ENCODE measurements at places on chromosomes 1 and 21.

DNA sequence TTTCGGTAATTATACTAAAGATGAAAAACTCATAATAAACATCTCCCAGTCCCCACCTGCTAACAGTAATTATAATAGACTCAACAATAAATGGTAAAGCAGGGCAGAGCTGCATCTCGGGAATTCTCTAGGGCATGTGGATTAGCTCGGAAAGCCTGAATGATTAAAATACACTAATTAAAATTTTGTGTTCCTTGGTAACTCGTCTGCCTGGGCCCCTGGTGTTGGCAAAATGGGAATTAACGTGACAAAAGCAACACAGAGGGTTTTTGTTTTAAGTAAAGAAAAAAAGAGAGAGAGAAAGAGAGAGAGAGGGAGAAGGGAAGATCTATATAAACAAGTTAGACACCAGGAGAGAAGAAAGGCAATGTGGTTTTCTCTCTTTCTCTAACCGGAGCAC is 62.1 kb downstream of the CASZ1 start:
- no peak for DNase-seq

DNA sequence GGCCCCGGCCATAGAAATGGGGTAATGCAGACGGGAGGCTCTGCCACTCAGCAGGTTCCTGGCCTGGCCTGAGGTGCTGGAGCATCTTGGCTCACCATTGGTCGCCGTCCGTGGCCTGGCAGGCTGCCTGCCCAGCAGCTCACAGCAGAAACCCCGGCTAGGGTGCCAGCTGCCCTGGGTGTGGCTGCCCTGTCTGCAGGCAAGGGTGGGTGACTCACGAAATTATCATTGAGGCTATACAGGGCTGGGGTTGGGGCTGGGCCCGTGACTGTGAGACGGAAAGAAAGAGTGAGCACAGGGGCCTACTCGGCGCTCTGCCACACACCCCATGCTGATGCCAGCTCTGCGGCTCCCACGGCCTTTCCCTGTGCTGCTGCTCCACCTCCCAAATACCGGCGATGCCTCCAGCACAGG is 8.0 kb upstream of the PKP1 start:
- peak; percentile 97 for DNase-seq

DNA sequence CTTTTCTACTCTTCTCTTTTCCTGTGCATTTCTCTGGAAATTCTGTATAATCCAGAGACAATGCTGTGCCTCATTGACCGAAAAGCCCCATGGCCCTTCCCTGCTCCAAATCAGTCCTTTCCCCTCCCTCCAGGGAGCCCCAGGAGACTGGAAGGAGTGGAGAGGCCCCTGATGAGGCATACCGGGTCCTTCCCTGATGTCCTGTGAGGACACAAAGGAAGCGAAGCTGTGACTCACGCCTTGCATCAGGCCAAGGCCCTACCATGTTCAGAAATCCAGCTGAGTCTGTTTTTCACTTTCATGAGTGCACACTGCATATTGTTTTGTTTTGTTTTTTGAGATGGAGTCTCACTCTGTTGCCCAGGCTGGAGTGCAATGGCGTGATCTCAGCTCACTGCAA is 38.7 kb upstream of the BECN2 start:
- DNase-seq, result peak; percentile 34

GRCh38 chr1:115647507-115647906 is 5.7 kb downstream of the VANGL1 start:
- no peak for DNase-seq

GRCh38 chr1:98741164-98741563 is 79.6 kb downstream of the SNX7 start:
- DNase-seq, result no peak

DNA sequence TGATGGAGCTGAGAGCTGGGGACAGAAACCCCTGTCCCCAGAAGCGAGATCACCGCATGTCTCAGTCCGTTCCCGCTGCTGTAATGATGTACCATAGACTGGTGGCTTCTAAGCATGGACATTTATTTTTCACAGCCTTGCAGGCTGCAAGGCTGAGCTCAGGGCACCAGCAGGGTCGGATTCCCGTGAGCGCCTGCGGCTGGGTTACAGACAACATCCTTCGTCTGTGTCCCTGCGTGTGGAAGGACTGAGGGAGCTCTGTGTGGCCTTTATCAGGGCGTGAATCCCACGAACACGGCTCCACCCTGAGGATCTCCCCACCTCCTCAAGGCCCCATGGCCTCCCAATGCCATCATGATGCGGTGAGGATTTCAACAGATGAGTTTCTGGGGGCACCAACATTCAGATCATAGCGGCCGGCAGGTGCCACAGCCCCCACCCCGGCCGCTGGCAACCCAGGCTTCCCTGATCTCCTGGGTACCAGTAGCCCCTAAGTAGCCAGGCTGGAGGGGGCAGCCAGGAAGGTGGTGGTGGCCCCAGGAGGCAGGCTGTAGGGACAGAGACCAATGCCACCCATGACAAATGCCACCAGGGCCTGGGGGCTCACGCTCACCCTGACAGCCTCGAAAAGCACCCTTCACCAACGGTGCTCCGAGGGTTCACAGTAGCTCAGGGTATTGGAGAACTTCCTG is 104.4 kb downstream of the CRYAA start:
- no peak for DNase-seq

- no peak for DNase-seq
These were observed 422.6 kb downstream of the AMY1C start for GRCh38 chr1:104172243-104172681.

DNA sequence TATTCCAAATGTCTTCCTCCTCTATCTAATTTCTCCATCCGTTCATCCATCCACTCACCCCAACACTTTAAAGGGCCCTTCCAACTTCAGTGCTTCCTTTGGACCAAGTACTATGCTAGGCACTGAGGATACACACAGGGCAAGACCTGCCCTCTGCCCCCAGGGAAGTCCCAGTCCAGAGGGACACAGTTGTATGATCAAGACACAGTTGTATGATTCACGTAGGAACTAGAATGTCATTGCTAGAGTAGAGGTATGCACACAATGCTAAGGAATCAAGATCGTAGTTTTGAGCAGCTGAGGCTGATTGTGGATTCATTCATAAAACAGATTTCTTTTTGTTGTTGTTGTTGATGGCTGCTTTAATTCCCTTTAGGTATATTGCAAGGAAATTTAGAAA is 11.6 kb upstream of the IER5 start:
- no peak for DNase-seq
